ENCODE measurements at places on chromosomes 12 and 14. TPM values are rescaled to one million over a fixed set of nuclear protein-coding genes. Genes with fewer than 3 reads are reported as not detected.

The ADCY4 gene
- total RNA-seq, result 143 TPM

The ASPG gene
- total RNA-seq, result not detected

The MTRFR gene
- total RNA-seq, result 0.85 TPM

GRCh38 chr14:48792376-48793024 lies 793.7 kb downstream of the RPS29 start:
- DNase-seq, result no peak

GRCh38 chr12:89383235-89384049 lies 31.1 kb upstream of the DUSP6 start:
- no peak for DNase-seq

The CEBPE gene
- not detected for total RNA-seq

The CIT gene
- total RNA-seq, result 1.2 TPM

GRCh38 chr14:67410313-67410712 lies 1.7 kb downstream of the PLEK2 start:
- DNase-seq, result no peak

- no peak for DNase-seq
Measured at GRCh38 chr12:127396734-127397133, 870.2 kb upstream of the TMEM132C start.

DNA sequence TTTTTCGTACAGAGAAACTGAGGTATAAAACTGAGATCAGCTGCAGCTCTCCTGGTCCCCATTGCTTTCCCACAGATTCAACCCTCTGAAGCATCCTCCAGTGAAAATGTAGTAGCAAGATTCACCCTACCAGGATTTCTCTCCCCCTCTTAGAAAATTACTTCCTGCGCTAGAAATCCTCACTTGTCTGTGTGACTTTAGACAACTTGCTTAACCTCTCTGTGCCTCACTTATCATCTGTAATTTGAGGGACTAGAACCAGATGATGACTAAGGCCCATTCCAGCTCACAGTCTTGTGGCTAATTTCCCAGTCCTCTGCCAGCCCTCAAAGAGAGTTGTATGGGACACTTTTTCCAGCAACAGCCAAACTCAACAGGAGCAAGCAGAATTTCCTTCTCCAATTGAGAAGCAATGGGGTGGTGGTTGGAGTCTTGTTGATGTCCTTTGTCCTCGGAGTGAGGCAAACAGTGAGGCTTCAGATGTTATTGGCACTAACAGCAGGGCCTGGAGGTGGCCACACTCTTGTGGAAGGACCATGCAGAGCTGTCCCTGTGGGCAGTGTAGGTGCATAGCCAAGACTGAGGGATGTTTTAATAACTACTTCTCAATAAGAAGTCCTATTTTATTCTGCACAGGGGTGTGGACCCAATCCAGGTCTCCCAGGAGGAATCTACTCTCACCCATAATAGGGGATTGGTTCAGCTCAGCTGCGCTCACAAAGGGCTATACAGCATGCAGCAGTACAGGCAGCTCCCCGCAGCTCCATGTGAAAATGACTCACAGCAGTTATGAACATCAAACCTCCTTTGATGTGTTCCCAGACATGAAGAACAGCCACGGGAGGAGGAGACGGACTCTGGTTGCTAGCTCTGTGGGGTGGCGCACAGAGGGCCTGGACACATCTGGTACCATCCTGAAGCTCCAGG lies 200.1 kb downstream of the DAD1 start:
- DNase-seq, result no peak

DNA sequence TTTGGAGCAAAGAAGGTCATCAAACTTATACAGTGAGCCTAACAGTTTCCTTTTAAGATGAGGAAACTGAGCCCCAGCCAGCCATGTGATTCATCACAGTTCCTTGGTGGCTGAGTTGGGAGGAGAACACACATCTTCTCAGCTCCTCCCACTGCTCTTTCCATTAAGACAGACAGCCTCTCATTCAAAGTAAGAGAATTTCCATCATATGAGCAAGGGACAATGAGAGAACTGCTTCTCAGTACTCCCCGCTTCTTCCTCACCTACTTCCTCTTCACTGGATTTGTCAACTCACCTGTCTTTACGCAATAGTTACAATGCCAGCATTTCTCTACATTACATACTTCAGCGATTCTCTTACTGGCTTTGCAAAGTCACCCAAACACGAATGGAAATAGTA lies 2.2 kb downstream of the IFNG start:
- no peak for DNase-seq

DNA sequence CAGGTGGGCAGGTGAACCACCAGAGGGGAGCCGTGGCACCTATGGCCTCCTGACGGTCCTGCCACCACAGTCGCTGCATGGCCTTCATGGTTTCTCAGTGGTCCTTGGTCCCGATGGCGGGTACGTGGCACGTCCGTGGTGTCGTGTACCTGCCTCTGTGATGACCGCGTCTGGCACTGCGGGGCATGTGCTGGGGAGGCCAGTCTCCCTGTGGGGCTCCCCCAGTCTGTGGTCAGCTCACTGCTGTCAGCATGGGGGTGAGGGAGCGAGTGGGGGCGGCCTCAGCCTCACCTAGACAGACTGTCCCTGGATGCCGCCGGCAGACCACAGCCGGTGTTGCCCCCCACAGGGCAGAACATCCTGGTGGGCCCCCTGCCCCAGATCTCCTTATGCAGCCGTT lies 267.2 kb downstream of the SEC23A start:
- no peak for DNase-seq

DNA sequence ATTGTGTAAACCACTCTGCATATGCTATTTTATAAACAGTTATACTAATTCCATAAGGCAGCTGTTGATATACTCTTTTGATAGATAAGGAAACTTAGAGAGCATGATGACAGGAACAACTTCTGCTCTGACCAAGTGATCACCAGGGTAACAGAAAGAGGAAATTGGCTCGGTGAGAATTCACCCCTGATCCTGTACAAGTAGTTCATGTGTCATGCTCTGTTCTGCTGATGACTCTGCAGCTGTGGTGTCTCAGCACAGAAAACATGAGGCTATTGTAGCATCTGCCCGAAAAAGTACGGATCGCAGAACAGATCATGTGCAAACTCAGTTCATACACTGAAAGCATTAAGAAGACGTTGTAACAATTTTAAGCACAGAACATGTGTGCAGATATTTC lies 345.0 kb downstream of the LRIG3 start:
- DNase-seq, result no peak

The IRAK3 gene
- 35.9 TPM for total RNA-seq

DNA sequence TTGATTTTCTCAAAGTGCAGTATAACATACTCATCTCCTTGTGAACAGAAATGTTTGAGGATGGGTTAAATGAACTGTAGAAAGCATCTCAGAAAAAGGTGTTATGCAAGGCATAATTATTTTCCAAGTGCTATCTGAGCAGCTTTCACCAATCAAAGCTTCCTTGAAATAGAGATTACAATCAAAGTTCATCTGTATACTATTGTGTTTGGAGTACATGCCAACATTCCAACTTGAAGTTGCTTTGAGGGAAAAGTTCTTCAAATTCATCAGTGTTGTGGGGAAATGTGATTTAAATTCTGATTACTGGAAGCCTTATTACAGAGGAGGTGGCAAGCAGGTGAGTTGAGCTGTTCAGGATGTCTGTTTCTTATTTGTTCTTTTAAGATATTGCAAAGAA lies 68.2 kb downstream of the TMTC2 start:
- DNase-seq, result no peak

DNA sequence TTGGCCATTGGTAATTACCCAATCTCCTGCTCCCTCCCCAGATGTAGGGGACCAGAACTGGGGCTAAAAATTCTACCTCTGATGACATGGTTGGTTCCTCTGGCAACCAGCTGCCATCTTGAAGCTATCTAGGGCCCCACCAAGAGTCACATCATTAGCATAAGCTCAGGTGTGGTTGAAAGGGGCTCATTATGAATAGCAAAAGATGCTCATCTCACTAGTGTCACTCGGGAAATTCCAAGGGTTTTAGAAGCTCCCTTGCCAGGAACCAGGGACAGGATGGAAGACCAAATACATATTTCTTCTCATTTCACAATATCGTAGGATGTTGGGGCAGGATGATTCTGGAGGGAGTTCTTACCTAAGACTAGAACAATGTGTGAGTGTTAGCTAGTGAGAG lies 38.6 kb downstream of the EID3 start:
- DNase-seq, result no peak

Data from ascending aorta (tissue), 2 donors.